ENCODE measurements at places on chromosomes 3 and 15. TPM values are rescaled to one million over a fixed set of nuclear protein-coding genes. Genes with fewer than 3 reads are reported as not detected.

Gene SRGAP3
- total RNA-seq = 3.1 TPM

Gene PLA1A
- 0.25 TPM for total RNA-seq

Gene ARPP19
- 79.1 TPM for total RNA-seq

Gene MEIS2
- 72.7 TPM for total RNA-seq

Gene TJP1
- 69.4 TPM for total RNA-seq

Measured in uterine smooth muscle cell (primary cell).